ENCODE measurements at places on chromosomes 1 and 21.

DNA sequence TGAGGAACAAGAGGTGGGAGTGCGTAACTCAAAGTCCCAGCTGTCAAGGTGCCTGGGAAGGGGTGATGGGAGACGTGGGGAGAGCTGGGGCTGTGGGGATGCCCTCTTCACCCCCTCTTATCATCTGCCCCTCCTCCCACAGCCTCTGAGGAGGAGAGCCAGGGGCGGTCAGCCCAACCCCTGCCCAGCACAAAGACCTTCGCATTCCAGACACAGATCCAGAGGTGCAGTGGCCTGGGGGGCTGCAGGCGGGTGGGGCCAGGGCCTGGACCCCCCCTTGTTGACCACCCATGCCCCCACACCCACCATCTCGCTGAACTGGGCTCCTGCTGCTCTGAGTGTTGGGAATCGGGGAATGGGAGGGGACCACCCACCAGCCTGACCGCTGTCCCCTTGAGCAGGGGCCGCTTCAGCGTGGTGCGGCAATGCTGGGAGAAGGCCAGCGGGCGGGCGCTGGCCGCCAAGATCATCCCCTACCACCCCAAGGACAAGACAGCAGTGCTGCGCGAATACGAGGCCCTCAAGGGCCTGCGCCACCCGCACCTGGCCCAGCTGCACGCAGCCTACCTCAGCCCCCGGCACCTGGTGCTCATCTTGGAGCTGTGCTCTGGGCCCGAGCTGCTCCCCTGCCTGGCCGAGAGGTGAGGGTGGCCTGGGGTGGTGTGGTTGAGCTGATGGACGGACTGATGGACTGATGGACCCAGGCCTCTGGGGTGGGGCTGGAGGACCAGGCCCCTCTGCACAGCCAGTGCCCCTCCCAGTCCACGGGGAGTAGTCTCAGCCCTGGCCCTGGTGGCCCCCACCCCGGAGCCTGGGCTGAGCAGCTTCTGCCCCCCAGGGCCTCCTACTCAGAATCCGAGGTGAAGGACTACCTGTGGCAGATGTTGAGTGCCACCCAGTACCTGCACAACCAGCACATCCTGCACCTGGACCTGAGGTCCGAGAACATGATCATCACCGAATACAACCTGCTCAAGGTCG, 29.7 kb downstream of the TRIM11 start:
- H3K27me3 ChIP-seq, result peaks cover 9% of the 10 kb centered on the region
- peak overlapping the region; percentile 26 for H3K4me3 ChIP-seq
- peaks cover 8% of the 10 kb centered on the region for H3K4me1 ChIP-seq
- no peak overlapping the region for H3K27ac ChIP-seq
- no peaks in the 10 kb centered on the region for H3K36me3 ChIP-seq
- DNase-seq, result no peak

GRCh38 chr21:21163904-21164303, 165.7 kb downstream of the NCAM2 start:
- H3K4me1 ChIP-seq, result no peaks in the 10 kb centered on the region
- H3K4me3 ChIP-seq, result no peak overlapping the region
- no peaks in the 10 kb centered on the region for H3K27me3 ChIP-seq
- no peak overlapping the region for H3K27ac ChIP-seq

GRCh38 chr1:164660412-164660772, 101.4 kb downstream of the PBX1 start:
- no peaks in the 10 kb centered on the region for H3K27me3 ChIP-seq
- no peaks in the 10 kb centered on the region for H3K36me3 ChIP-seq
- H3K4me1 ChIP-seq, result peaks cover 5% of the 10 kb centered on the region
- DNase-seq, result no peak
- H3K27ac ChIP-seq, result no peak overlapping the region
- H3K4me3 ChIP-seq, result no peak overlapping the region

GRCh38 chr21:29429218-29429617, 130.5 kb downstream of the BACH1 start:
- no peak overlapping the region for H3K4me3 ChIP-seq
- H3K4me1 ChIP-seq, result peaks cover 11% of the 10 kb centered on the region
- H3K36me3 ChIP-seq, result peaks cover 3% of the 10 kb centered on the region

DNA sequence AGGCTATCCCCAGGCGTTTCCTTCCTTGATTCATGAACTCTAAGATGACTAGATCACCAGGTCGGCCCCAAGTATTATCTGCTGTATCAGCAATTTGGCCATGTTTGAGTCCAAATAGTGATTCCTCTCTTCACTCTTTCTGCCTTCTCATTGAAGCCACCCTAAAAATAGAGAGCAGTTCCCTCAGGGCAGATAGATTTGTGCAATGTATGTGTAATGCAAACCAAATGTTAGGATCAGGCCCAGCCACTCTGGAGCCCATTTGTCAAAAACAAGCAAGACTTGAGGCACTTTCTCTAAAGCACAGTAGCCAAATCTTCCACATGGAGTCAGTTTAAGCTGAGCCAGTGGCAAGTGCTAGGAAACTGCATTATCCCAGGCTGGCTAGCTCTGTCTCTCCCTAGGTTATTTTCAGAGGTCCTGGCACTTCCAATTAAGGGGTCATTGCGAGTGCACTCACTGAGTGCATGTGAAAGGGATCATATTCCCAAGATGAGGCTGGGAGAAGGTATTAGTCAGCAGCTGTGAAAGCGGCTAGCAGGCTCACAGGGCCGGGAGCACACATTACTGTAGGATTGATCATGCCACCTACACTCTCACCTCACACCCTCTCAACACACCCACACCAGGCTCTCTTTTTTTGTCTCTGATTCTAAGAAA, 97.9 kb upstream of the RAB3GAP2 start:
- DNase-seq, result no peak
- H3K27me3 ChIP-seq, result peaks cover 13% of the 10 kb centered on the region
- H3K36me3 ChIP-seq, result no peaks in the 10 kb centered on the region
- no peaks in the 10 kb centered on the region for H3K4me1 ChIP-seq
- H3K27ac ChIP-seq, result no peak overlapping the region

- H3K4me3 ChIP-seq, result no peak overlapping the region
- DNase-seq, result no peak
- peaks cover 39% of the 10 kb centered on the region for H3K4me1 ChIP-seq
- H3K27me3 ChIP-seq, result no peaks in the 10 kb centered on the region
Observed at GRCh38 chr1:43327549-43328292, 9.9 kb upstream of the MPL start.

- peaks cover 10% of the 10 kb centered on the region for H3K4me1 ChIP-seq
- H3K36me3 ChIP-seq, result no peaks in the 10 kb centered on the region
- no peak for DNase-seq
- H3K27me3 ChIP-seq, result no peaks in the 10 kb centered on the region
Observed at GRCh38 chr1:55055951-55056631, 16.7 kb downstream of the PCSK9 start.

DNA sequence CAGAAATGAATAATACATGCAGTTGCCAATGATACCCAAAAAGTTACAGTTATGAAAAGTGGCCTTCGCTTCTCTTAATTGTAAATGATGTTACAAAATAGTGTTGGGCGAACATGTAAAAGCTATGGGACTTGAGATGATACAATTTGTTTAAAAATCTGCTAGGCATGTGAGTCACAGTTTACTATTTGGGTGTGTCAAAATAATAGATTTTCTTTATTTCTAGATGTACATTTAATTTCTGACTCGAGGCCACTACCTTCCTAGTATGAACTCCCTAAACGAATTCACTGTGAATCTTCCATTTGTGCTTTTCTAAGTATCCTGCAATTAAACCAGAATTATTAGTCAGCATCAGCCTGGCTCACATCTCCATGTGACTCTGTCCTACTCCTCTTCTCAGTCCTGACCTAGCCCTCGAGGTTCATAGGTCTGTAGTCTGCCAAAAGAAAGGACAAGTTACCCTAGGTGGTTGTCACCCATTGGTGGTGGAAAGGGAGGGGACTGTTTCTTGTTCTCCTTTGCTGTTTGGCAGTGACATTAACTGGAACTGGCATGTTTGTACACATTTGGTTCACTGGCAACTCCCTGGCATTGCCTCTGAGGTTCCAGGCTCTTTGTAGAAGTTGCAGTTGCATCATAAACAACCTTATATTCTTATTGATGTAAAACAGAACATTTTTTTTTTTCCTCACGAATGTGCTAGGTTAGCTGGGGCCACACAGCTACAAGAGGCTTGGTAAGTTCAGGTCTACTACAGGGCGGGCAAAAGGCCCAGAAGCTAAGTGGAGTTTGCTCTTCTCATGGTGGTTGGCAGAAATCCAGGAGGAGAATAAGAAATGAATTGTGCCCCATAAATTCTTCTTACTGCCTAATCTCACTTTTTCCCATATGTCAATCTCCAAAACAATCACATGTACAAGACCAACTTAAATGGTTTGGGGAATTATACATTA, 746.5 kb upstream of the ADAMTS5 start:
- H3K4me1 ChIP-seq, result no peaks in the 10 kb centered on the region
- H3K27ac ChIP-seq, result no peak overlapping the region
- H3K4me3 ChIP-seq, result no peak overlapping the region
- no peak for DNase-seq
- no peaks in the 10 kb centered on the region for H3K27me3 ChIP-seq

DNA sequence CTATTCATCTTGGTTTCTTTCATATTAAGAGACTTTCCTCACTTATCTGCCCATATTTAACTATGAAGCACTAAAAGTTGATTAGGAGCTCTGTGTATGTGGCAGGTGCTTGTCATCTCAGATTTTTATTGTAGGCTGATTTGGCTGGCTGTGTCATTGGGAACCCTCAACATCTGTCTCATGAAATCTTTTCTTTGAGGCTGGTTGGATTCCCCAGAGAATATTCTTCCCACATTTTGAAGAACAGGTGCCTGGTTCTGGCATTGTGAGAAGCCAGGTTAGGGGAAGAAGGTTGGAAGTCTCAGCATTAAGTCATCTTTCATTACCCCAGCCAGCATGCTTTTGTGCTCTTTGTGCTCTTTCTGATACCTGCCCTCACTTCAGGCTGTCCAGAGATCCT, 37.1 kb downstream of the EEIG2 start:
- H3K4me1 ChIP-seq, result peaks cover 20% of the 10 kb centered on the region
- H3K4me3 ChIP-seq, result no peak overlapping the region
- H3K36me3 ChIP-seq, result no peaks in the 10 kb centered on the region
- H3K27me3 ChIP-seq, result no peaks in the 10 kb centered on the region
- H3K27ac ChIP-seq, result no peak overlapping the region

DNA sequence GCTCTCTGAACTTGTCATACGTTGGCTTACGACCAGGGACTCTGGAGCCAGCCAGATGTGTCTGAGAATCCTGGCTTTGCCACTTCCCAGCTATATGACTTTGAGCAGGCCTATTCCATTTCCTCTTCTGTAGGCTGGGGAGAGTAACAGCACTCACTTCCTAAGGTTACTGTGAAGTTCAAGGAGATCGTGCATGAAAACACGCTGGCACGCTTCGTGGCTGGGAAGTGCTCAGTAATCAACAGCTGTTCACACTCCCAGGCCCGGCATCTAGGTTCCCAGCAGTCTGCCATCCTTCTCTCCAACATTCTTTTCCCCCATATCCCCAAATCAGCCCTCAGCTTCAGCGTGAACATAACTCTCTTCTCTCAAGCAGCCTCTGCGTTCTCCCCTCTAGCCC, 2.0 kb downstream of the ASCL5 start:
- no peaks in the 10 kb centered on the region for H3K36me3 ChIP-seq
- no peaks in the 10 kb centered on the region for H3K4me1 ChIP-seq
- no peak overlapping the region for H3K27ac ChIP-seq
- no peak for DNase-seq
- peaks cover 8% of the 10 kb centered on the region for H3K27me3 ChIP-seq

GRCh38 chr21:46055863-46056281, 42.0 kb upstream of the COL6A2 start:
- H3K4me1 ChIP-seq, result peaks cover 30% of the 10 kb centered on the region
- no peak overlapping the region for H3K27ac ChIP-seq
- H3K4me3 ChIP-seq, result no peak overlapping the region
- H3K36me3 ChIP-seq, result no peaks in the 10 kb centered on the region
- DNase-seq, result no peak

DNA sequence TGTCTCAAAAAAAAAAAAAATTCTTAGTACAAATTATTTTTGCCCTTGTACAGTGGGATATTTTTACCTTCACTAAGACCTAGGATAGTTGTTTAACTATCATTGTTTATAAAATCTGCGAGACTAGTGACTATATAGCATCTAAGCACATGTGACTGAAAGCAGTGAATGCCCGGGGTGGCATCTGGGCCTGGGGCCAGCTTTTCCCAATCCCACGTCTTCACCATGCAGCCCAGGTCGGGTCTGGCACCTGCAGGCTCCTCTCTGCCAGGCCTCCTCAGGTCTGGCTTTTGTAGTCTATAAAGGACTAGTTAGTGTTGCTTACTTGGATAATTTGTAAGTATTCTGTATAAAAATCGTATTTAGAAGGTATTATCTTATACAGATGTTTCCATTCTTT, 40.8 kb downstream of the CBS start:
- no peak for DNase-seq
- H3K27ac ChIP-seq, result no peak overlapping the region
- H3K4me1 ChIP-seq, result no peaks in the 10 kb centered on the region
- peaks cover 8% of the 10 kb centered on the region for H3K36me3 ChIP-seq
- no peak overlapping the region for H3K4me3 ChIP-seq
- no peaks in the 10 kb centered on the region for H3K27me3 ChIP-seq

- DNase-seq, result no peak
- H3K36me3 ChIP-seq, result no peaks in the 10 kb centered on the region
- H3K27me3 ChIP-seq, result peaks cover 8% of the 10 kb centered on the region
- no peaks in the 10 kb centered on the region for H3K4me1 ChIP-seq
- H3K4me3 ChIP-seq, result no peak overlapping the region
Observed at GRCh38 chr1:57464756-57465155, 40.9 kb upstream of the DAB1 start.

DNA sequence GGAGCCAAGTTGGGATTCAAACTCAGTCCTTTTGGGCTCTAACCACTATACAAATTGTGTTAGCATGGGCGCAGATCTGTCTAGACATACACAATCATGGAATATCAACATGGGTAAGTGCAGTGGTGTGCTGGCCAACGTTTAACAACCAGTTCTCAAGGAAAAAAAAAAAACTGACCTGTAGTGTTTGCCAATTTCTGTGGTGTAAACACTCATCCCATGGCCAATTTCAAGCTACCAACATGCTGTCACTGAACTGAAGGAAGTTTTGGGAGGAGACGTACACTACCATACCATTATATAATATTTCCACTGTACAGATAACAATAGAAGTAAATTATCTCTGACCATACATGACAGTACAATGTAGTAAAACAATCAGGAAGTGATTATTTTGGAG, 3.2 kb downstream of the TCEA3 start:
- no peaks in the 10 kb centered on the region for H3K36me3 ChIP-seq
- DNase-seq, result no peak
- peaks cover 2% of the 10 kb centered on the region for H3K27me3 ChIP-seq
- no peak overlapping the region for H3K4me3 ChIP-seq

DNA sequence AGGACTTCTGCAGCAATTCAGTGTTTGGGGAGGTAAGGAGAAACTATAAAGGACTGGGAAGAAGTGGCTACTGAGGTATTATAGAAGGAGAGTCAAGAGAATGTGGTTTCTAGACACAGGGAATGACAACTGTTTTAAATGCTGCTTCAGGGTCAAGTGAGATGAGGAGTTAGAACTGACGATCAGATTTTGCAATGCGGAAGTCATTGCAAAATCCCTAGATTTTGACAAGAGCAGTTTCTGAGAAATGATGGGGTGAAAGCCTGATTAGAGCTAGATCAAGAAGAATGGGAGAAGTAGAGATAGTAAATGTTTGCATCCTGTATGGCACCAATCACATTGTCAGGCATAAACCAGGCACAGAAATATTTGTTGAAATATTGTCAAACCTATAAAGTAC, 4.7 kb upstream of the TSNAX start:
- peaks cover 17% of the 10 kb centered on the region for H3K4me1 ChIP-seq
- H3K4me3 ChIP-seq, result no peak overlapping the region
- H3K36me3 ChIP-seq, result no peaks in the 10 kb centered on the region
- H3K27ac ChIP-seq, result no peak overlapping the region
